ENCODE measurements at places on chromosomes 16 and 17.
A peak's percentile ranks its signal among the peaks of the same experiment; 100 is the strongest.

- DNase-seq: no peak
Observed at GRCh38 chr17:1368588-1368987, 31.4 kb downstream of the YWHAE start.

DNA sequence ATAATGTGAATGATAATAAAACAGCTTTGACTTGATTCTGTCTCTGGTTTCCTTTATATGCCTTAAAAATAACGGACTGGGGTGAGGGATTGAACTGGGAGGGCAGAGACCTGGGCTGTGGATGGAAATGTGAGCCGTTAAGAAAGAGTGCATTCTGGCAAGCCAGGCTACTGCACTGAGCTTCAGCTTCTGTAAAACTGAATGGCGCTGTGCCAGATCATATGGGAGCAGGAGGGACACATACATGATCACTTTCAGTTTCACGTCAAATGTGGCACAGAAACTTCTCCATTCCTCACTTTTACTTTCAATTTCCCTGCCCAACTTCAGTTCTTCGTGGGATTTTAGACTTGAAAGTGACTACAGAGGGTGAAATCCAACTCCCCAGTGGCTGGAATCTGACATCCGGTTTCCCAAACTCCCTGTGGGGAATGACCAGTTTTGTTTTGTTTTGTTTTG is 1.1 kb downstream of the MT2A start:
- DNase-seq: peak; percentile 30

- DNase-seq: no peak
Observed at GRCh38 chr16:50208460-50208931, 55.4 kb downstream of the TENT4B start.

DNA sequence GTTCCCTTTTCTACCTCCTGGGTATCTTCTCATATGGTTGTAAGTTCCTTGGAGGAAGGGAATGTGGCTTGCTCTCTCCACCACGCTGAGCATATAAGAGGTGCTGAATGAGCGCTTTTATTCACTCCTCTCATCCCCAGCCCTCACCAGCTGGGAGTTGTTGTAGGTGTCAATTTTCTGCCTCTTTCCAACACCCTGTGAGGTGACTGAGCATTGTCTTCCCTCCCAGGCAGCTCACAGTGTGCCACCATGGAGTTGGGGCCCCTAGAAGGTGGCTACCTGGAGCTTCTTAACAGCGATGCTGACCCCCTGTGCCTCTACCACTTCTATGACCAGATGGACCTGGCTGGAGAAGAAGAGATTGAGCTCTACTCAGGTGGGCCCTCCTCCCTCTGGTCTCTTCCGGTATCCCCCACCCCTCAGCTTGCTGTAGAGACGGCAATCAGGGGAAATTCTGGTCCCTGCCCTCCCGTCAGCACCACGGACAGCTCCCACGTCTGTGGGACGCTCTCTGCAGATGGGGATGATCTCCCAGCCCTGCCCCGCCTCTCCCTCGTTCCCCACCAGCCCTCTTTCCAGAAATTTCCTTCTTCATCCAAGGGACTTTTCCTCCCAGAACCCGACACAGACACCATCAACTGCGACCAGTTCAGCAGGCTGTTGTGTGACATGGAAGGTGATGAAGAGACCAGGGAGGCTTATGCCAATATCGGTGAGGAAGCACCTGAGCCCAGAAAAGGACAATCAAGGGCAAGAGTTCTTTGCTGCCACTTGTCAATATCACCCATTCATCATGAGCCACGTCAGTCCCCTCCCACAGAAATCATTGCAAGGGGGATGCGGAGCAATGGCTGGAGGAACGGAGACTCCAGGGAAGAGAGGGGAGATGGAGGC is 18.3 kb downstream of the CIITA start:
- no peak for DNase-seq

- no peak for DNase-seq
Observed at GRCh38 chr16:84526794-84527531, 22.5 kb upstream of the MEAK7 start.

DNA sequence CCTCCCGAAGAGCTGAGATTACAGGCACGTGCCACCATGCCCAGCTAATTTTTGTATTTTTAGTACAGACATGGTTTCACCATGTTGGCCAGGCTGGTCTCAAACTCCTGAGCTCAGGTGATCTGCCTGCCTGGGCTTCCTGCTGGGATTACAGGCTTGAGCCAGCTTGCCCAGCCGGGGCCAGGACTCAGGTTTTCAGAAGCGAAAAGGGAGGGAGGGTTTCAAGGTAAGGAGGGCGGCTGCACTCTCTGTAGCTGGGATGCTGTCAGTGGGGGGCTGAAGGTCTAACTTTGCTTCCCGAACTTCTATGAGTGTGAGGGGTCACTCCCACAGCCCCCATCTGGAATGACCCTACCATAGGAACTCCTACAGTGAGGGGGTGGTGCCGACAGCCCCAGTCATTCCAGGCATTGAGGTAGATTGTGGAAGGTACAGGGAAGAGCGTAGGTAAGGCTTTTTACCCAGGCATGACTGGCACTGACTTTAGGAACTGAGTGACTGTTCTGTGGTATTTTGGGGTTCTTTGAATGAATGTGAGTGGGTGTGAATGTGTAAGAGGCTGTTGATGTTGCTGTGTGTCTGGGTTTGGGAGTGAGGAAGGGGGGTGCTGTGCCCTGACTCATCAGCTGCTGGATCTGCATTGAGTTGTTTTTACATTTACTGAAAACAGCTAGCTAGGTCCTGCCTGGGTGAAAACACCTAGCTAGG is 3.8 kb upstream of the C1QL1 start:
- DNase-seq: no peak

- no peak for DNase-seq
Observed at GRCh38 chr16:68066763-68067162, 18.4 kb upstream of the NFATC3 start.

- no peak for DNase-seq
Observed at GRCh38 chr16:56121156-56121500, 70.2 kb upstream of the GNAO1 start.

DNA sequence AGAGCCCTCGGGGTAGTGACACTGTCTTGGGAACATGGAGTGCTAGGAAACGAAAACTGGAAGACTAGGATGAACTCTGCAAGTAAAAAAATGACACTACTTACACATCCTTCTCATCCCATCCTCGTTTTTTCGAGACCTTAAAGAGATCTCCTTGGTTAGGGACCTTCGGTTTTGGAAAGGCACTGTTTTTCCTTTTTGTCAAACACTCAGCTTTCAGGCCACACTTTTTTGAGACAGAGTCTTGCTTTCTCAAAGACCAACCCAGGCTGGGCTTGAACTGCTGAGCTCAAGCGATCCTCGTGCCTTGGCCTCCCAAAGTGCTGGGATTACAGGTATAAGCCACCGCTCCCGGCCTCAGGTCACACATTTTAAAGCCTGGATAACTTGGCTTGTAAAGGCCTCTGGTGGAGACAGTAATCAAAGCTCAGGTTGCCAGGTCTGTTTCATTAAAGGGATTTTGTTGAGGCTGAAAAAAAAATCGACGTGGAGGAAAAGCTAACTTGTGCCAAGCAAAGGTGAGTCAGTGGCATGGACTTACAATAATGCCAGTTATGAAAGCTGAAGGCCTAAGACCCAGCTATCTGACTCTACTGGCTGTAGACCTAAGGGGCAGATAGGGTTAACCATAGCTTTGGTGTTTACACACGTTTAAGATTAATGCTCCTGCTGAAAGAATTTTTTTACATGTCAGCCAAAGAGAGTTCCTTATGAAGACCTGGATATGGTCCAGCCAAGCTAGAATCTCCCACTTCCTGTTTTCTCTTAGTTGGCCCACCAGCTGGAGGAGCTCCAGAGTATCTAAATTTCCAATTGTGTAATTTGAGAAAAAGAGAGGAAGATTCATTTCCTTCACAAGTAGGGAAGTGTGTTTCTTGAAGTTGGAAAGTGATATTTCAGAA is 823 bp downstream of the NBR1 start:
- no peak for DNase-seq

- DNase-seq: no peak
Observed at GRCh38 chr16:89600956-89601355, 12.5 kb upstream of the DPEP1 start.

DNA sequence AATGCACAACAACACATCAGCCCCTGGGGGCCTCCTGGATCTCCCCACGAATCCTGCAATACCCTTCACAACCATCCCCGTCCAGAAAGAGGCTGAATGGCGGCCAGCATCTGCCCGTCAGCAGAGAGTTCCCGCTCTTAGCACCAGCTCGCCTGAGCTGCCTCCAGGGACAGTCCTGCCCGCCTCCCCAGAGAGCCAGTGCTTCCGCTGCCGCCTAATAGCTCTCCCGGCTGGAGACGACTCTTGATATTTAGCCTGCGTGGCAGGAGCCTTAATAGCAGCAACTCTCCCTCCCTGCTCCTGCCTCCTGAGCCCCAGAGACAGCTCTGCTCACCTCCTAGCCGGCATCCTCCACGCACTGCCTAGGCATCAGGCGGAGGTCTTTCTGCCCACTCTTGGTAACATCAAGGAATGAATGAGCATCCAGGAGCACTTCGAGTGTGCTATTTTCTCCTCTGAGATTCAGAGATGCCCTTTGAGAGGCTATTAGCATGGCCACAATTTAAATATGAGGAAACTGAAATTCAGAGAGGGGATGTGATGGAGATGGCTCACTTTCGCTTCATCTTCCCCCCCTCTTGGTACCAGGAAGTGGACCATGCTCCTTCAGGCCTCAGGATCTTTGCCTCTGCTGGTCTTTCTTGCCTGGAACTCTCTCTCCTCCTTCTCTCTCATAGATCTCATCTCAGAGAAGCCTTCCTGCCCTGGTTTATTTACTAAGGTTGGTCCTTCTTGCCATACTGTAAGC is 67.9 kb downstream of the RAI1 start:
- DNase-seq: no peak

- no peak for DNase-seq
Observed at GRCh38 chr16:48280546-48280945, 33.2 kb upstream of the ABCC11 start.

- DNase-seq: no peak
Observed at GRCh38 chr17:49110509-49110908, 22.1 kb upstream of the B4GALNT2 start.

DNA sequence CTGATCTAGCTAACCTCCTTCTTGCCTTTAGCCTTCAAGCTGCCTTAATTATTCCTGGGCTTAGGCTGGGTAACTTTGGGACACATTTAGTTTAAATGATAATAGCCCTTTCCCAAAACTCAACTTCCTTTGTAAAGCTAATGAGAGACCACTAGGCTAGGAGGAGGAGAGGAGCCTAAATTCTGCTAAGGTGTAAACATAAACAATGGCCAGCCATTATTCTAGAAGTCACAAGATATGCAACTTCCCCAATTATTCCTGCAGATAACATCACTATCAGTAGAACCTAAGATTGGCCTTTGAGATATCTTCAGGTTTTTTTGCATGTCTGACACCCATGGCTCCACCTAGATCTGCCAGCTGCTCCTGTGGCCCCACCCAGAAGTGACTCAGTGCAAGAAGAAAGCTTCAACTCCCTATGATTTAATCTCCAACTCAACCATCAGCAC is 131.2 kb upstream of the FAM20A start:
- no peak for DNase-seq

DNA sequence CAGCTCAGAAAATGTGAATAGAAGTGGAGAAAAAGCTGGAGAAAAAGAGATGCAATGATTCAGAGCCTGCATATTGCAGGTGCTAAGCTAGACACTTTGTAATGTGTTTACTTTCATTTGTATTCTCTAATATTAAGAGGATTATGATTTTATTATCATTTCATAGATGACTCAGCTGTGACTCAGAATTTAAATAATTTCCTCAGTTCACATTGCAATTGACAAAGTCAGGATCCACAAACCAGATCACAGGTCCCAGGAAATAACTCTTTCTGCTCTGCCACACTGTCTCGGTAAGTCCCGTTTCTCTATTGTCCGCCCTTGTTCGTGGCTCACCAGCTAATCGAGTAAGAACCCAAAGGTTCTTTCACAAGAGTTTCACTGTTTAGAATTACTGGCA is 235.4 kb upstream of the MON1B start:
- no peak for DNase-seq

DNA sequence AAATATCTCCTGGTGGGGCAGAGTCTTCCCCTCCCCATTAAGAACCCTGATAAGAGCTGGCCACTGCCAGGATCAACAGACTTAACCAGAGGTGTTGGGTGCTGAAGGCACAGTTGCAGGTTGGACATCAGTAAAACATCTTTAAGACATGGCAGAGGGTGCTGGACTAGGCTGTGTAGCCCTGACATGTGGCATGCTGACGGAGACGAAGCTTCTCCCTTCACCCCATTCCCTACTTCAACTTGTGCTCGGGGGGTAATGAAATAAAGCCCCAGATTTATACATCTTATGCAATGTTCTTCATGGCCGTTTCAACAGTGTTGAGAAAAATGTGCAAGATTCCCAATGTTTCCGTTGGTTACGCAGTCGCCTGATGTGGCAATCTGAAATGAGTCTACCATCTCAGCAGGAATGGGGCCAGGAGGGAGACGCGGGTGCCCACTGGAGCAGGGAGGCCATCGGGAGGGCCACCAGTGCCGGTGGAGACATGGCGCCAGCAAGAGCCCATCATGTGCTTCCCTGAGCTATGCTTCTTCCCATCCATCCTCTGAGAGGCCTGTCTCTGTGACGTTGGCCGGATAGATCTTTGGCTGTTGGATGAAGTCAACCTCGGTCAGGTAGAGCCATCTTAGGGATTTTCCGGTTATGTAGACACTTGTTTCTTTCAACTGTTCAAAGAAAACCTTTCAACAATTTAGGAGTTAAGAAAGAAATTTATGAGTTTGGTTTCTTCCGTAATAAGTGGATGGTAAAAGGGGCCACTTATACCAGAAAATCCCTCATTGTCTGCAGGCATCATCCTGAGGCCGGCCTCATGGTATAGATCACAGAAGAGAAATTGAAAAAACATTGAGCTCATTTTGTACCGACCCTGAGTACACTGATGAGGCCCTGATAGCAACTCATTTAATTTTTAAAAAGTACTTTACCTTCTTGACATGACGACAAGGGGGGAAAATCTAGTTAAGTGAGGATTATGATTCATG is 6.4 kb downstream of the IRF8 start:
- DNase-seq: no peak

DNA sequence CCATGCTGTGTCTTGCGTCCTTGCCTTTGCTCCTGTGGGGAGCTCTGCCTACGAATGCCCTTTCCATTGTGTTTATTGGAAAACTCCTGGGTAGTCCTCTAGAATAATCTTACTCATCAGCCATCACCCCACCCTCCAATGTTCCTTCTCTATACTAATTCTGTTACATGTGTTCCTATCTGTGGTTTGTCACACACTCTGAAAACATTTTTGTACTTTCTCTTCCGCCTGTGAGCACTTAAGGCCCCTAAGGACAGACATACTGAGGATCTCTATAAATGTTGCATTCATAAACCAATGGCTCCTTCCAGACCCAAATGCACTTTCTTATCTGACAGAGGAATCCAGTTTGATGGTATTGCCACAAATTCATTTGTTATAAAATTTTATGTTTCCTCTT is 53.9 kb upstream of the MON1B start:
- DNase-seq: no peak

GRCh38 chr16:87552772-87553573 is 49.3 kb upstream of the JPH3 start:
- no peak for DNase-seq

DNA sequence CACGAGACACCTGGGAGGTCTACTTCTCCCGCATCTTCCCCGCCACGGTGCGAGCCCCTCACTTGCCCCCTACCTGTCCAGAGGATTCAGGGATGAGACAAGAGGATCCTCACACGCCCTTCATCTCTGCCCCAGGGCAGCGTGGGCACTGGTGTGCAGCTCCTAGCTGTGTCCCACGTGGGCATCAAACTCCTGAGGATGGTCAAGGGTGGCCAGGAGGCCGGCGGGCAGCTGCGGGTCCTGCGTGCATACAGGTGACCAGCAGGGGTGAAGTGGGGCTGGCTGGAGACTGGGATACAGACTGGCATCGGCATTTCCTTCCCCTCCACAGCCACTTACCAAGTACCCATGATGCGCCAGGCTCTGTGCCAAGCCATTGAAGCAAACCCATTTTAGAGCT is 28.4 kb upstream of the ALKBH5 start:
- no peak for DNase-seq

- DNase-seq: no peak
Observed at GRCh38 chr17:31226373-31226772, 70.7 kb downstream of the OMG start.
